Astrocyte of the spinal cord (primary cell): ENCODE measurements at places on chromosomes 16 and 17.
A peak's percentile ranks its signal among the peaks of the same experiment; 100 is the strongest.

DNA sequence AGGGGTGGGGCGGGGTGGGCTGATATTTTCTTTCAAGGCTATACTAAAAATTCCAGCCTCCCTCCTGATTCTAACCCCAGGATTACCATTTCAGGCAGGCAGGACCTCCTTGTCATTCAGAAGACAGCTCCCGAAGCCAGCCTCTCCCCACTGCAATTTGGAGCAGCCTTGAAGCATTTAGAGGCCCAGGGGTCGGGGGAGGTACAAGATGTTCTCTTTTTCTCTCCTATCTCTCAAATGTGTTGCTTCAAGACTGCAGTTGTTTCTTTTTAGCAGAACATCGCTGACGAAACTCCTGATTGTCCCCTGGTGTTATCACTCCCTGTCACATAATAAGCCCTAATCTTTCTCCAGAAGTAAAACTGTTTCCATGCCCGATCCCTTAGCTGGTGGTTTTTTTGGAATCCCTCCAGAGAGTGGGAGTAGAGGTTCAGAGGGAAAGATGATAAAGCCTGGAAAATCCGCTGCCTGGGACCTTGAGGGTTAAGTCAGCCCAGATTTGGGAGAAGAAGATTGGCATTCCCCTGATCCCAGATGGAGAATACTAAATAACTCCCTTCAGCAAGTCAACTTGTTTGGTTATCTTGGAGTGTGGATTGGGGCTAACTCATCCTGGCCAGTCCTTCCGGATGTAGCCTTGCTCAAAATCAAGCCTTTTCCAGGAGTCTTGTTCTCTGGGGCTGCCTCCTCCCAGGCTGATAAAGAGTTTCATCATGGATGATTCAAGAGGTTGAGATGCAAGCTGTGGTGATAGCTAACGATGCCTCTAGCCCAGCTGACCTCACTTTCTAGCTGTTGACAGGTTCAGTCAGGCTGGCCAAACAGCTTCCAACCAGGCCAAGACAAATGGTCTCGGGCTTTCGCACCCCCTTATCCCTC lies 71.3 kb downstream of the SOX9 start:
- DNase-seq, result peak; percentile 52

DNA sequence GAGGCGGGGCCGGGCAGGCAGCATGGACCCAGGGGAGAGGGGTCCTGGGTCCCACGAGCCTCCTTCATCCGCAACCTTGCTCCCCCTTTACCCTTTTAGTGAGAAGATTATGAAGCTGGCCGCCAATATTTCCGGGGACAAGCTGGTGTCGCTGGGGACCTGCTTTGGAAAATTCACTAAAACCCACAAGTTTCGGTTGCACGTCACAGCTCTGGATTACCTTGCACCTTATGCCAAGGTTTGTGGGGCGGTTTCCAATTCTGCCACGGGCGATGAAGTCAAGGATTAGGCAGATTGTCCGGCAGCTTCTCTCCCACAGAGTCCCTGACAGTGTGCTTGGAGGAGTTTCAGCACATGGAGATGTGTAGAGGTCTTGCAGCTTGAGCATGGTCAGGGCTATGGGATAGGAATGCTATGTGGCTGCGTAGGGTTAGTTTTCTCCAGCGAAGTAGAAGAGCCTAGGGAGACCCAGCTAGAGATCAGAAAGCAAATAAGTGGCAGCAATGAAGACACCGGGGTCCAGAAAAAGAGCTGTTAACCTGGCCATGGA lies 598 bp downstream of the NIP7 start:
- DNase-seq, result no peak

DNA sequence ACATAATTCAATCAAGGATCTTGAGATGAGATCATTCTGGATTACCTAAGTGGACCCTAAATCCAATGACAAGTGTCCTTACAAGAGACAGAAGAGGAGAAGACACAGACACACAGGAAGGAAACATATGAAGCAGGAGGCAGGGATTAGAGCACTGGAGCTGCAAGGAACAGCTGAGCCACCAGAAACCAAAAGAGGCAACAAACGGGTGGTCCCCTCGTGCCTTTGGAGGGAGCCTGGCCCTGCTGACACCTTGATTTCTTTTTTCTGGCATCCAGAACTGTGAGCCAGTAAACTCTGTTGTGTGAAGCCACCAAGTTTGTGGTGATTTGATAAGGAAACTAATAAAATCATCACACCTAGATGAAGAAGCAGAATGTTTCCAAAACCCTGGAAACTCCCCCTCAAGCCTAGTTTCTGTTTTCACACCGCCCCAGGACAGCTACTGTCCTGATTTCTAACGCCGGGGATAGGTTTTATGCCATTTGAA lies 115.2 kb downstream of the PITPNC1 start:
- DNase-seq, result no peak

DNA sequence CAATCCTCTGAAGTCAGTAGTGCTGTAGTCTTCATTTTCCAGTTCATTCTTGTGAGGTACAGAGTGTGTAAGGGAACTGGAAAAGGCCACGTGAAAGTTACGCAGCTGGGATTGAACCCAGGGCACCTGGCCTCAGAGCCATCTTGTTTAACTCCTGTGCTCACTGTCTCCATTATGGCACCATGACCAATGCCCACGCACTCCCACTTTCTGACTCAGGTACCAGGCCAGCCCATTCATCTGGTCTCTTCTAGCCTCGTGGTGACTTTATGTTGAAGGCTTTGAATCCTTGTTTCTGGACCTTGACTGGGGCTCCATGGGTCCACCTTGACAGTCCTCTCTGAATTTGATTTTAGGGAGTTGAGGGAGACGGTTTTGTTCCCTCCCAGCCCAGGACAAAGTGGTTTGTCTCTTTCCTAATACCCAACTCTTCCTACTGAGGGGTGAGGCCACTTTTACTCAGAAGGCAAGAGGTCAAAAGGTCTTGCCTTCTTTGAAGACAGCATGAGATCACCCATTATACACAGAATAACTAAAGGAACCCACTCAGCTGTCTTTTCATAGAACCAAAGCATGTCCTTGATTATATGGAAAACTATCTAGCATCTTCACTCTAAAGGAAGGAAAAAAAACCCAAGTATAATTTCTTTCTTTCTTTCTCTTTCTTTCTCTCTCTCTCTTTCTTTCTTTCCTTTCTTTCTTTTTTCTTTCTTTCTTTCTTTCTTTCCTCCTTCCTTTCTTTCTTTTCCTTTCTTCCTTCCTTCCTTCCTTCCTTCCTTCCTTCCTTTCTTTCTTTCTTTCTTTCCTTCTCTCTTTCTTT lies 50.0 kb downstream of the OTOA start:
- no peak for DNase-seq

GRCh38 chr17:2064980-2065785 lies 10.3 kb downstream of the HIC1 start:
- DNase-seq, result peak; percentile 82

DNA sequence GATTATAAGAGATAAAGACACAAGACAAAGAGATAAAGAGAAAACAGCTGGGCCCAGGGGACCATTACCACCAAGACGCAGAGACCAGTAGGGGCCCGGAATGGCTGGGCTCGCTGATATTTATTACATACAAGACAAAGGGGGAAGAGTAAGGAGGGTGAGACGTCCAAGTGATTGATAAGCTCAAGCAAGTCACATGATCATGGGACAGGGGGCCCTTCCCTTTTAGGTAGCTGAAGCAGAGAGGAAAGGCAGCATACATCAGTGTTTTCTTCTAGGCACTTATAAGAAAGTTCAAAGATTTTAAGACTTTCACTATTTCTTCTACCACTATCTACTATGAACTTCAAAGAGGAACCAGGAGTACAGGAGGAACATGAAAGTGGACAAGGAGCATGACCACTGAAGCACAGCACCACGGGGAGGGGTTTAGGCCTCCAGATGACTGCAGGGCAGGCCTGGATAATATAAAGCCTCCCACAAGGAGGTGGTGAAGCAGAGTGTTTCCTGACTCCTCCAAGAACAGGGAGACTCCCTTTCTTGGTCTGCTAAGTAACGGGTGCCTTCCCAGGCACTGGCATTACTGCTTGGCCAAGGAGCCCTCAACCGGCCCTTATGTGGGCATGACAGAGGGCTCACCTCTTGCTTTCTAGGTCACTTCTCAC lies 63.9 kb upstream of the ARL4D start:
- DNase-seq, result no peak

DNA sequence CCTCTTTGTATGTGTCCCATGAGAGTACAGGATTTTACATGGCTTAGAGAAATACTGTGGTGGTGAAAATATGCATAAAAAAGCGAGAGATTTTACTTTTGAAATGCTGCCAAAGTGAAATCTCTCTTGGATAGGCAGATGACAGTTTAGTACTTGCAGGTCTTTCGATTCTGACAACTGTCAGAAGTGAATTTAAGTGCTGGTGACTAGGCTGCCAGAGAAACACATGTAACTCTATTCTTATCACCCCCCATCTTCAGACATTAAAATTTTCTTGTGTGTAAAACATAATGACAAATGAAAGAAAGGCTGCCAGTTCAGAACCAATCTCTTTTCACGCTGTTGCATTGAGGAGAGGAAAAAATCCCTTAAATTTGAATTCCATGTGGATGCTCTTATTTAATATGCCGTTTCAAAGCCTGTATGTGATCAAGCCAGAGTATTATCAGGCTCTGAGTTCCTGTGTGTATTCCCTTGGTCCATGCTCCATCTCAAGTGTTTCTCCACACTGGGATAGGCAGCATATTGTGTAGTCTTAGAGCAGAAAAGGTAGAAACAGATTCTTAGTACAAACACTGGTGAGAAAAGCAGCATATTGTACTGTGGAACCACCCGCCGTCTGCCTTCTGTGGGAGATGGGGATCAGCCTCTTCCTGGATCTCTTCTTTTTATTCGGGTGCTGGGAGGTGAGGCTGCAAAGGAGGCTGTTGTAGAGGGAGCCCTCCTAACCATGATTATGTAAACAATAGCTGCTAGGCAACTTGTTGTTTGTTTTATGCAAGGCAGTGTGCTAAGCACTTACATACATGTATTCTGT lies 291.3 kb downstream of the WWOX start:
- no peak for DNase-seq

GRCh38 chr17:57670769-57671569 lies 74.1 kb downstream of the CCDC182 start:
- DNase-seq, result no peak

GRCh38 chr17:44864831-44865230 lies 17.1 kb downstream of the HIGD1B start:
- DNase-seq, result no peak

DNA sequence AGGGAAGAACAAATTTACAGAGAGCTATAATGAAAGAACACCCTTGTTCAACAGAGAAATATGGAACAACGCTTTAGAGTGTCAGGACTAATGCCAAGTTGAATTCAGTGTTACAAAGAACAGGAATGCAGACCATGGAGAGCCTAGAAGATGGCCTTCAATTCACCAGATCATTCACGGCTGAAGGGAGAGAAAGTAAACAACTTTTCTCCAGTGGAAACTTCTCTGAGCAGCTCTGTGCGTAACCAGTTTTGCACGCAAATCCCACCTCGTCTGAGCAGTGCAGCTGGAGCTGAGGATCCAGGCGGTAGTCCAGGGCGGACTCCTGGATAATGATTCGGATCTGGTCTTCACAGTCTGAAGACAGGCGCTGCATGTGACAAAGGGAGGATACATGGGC lies 40.5 kb upstream of the CLEC18B start:
- DNase-seq, result no peak

DNA sequence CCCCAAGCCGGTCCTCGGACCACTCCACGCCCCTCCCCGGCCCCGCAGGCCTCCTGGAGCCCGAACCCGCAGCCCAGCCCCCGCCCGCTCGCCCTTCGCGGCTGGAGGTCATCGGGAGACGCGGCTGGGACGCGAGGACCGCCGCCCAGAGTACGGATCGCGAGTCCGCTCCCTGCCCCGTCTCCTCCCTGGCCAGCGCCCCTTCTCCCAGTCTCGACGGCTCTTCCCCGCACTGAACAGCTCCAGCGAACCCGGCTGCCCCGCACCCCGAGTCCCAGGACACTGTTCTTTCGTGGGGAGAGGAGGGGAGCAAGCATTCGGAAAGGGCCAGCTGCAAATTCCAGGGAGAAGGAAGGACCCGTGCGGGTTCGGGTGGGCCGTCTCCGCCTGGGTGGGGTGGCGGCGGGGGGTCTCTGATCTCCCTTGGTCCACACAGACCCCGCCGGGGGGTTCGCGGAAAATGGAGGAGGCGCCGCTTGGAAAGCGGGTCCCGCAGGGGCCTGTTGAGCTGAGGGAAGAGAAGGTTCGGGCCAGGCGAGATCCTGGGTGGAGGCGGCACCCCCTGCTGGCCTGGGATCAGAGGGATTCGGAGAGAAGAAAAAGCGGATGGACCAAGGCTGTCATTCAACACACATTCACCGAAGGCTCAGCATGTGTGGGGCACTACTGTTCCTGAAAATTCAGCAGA lies 632 bp upstream of the RTN4RL1 start:
- peak; percentile 43 for DNase-seq

- no peak for DNase-seq
These were observed at the start of gene TMEM132E for GRCh38 chr17:34579017-34579946. TSS of gene TMEM132E (plus strand) at chr17:34579582. CDS start at chr17:34581077, 1,495 bp downstream.

DNA sequence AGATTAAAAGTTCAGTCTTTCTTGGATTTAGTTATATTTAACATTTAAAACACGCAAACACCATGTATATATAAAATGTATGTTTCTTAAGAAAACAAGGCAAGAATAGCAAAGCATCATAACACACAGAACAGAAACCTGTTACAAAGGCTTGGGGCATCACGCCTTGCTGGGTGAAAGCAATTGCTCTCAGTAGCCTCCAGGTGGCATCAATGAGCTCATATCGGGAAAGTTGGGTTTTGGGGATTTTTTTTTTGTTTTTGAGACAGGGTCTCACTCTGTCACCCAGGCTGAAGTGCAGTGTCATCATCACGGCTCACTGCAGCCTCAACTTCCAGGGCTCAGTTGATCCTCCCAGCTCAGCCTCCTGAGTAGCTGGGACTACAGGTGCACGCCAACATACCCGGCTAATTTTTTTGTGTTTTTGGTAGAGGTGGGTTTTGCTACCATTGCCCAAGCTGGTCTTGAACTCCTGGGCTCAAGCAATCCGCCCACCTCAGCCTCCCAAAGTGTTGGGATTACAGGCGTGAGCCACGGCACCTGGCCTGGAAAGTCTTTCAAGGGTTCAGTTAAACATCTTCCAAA lies 56.9 kb downstream of the CYB5D2 start:
- peak; percentile 43 for DNase-seq

GRCh38 chr17:50837980-50838954 lies 2.9 kb downstream of the WFIKKN2 start:
- DNase-seq, result no peak

- no peak for DNase-seq
These were observed 2.2 kb upstream of the BAHCC1 start for GRCh38 chr17:81392909-81393654.

DNA sequence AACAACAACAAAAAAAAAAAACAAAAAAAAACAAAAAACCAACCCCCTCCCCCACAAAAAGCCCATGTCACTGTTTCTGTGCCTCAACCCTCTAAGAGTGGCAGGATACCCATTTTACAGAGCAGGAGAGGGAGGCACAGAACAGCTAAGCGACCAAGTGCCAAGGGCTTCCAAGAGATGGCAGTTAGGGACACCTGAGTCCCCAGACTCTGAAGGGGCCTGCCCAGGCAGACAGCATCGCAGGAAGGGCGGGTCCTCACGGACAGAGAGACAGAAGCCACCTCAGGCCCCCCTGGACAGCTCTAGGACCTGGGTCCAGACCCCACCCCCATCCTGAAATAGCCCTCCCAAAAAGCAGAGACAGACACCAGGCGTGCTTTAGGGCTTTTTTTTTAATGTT lies 21.6 kb upstream of the CPSF4L start:
- no peak for DNase-seq
